ENCODE measurements at places on chromosomes 5 and 9. TPM values are rescaled to one million over a fixed set of nuclear protein-coding genes. Genes with fewer than 3 reads are reported as not detected.

Gene OLFM1
- total RNA-seq, result 0.13 TPM

Gene ERBIN
- 55.7 TPM for total RNA-seq

Gene SLC34A1
- not detected for total RNA-seq

Gene ZDHHC11B
- 0.51 TPM for total RNA-seq

Gene GPR150
- 0.26 TPM for total RNA-seq

Gene GNG10
- 78.7 TPM for total RNA-seq

Gene FAM151B
- 0.79 TPM for total RNA-seq

Gene GDNF
- total RNA-seq, result under 0.01 TPM

Gene TXNDC15
- total RNA-seq, result 45.8 TPM

Gene ADGRD2
- not detected for total RNA-seq

Gene SMIM32
- total RNA-seq, result not detected

Gene ACOT12
- not detected for total RNA-seq

Gene CD72
- total RNA-seq, result 0.90 TPM

Gene FXN
- total RNA-seq, result 2.9 TPM

Gene LRRC14B
- not detected for total RNA-seq

Gene C5orf22
- total RNA-seq, result 15.5 TPM

Gene ECSCR
- total RNA-seq, result not detected

Gene ERCC6L2
- total RNA-seq, result 47.2 TPM

Gene ENC1
- total RNA-seq, result 3.5 TPM

Gene NANS
- 118 TPM for total RNA-seq

Gene C5orf52
- not detected for total RNA-seq

Gene PAM
- total RNA-seq, result 68.4 TPM

Gene NOP16
- total RNA-seq, result 29.3 TPM

Gene WDR41
- total RNA-seq, result 222 TPM

Gene ENHO
- 0.13 TPM for total RNA-seq

Gene ALDH1B1
- 4.6 TPM for total RNA-seq

Gene URM1
- total RNA-seq, result 23.0 TPM

Gene SPATA24
- total RNA-seq, result 7.3 TPM

Gene ZNF169
- 4.7 TPM for total RNA-seq

Gene DCAF12
- total RNA-seq, result 19.6 TPM

Gene EDIL3
- total RNA-seq, result 0.26 TPM

Gene PAEP
- not detected for total RNA-seq

Gene CD274
- total RNA-seq, result 5.8 TPM

Gene ROPN1L
- 0.13 TPM for total RNA-seq

Gene TMEM232
- 0.79 TPM for total RNA-seq

Gene SOWAHA
- total RNA-seq, result not detected

All from bronchial epithelial cell (primary cell).